ENCODE measurements at places on chromosomes 13 and 19. TPM values are rescaled to one million over a fixed set of nuclear protein-coding genes. Genes with fewer than 3 reads are reported as not detected.

IGFL2 gene
- 0.82 TPM for total RNA-seq

TIMM13 gene
- 47.2 TPM for total RNA-seq

GAMT gene
- 102 TPM for total RNA-seq

ZNF235 gene
- 10.9 TPM for total RNA-seq

HS6ST3 gene
- 1.8 TPM for total RNA-seq

ATP1A3 gene
- total RNA-seq: 2.4 TPM

ZFR2 gene
- not detected for total RNA-seq

Measured in tongue (tissue), 3 donors.